ENCODE measurements at places on chromosomes 7 and 10.
A peak's percentile ranks its signal among the peaks of the same experiment; 100 is the strongest.

DNA sequence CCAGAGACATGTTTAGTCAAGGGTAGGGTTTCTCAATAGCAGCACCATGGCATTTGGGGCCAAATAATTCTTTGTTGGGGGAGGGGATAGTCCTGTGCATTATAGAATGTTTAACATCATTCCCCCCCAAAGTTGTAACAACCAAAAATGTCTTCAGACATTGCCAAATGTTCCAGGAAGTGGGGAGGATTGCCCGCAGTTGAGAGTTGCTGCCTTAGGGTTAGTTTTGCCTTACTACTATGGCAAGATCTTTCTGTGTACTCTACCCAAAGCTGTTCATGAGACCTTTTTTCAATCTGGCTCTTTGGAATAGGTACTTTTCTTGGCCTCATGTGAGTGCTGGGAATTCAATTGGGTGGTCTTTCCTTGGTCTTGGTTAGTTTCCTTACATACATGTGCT, 34.1 kb downstream of the SAMD8 start:
- ATAC-seq: no peak

- ATAC-seq: peak; percentile 89
Measured at GRCh38 chr10:70887804-70888800, at the start of gene PCBD1. Gene PCBD1 (minus strand): TSS chr10:70888565. CDS start chr10:70888533, 32 bp downstream.

DNA sequence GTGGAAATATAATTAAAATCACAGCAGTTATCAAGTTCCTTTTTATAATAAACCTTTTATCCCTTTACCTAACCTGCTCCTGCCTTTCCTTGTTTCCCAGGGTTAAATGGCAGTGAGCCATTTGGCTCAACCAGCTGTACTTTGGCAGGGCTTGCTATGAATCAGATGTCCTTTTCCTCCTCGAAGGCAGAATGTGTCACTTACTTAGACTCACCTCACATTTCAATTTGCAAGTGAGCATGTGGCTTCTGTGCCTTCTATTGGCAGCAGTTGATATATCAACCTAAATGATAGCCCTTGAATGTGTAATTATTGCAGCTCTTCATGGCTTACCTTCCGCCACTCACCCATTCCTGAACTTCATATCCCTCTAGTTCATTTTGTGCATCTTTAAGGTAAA, 301.7 kb downstream of the CSTF2T start:
- ATAC-seq: peak; percentile 77

- ATAC-seq: no peak
Measured at GRCh38 chr10:91287276-91287675, 66.8 kb downstream of the PCGF5 start.

DNA sequence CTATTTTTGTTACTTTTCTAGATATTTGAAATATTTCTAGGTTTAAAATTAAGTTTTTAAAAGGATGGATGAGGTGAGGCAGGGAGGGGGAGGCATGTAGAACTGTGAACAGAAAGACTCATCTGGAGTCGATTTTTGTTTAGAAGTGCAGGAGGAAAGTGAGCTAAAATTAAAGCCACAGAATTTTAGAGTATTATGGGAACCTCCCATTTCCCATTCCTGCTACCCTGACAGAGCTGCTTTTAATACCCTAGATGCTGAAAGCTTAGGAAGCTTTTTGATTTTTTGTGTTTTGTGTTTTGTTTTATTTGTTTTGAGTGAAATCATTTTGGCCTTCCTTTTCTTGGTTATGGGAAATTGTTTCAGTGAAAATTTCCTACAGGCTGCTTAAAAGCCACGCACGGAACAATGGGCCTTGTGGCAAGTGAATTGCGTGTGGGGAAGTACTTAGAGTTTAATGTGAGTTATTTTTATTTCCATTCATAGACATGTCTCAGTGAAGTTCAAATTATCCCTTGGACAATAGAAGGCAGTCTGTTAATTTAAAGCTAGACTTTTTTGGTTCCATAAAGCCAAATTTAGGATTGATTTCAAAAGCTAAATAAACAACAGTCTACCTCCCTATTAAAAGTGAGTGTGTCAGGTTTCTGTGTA, 102.0 kb upstream of the HDAC9 start:
- peak; percentile 59 for ATAC-seq

DNA sequence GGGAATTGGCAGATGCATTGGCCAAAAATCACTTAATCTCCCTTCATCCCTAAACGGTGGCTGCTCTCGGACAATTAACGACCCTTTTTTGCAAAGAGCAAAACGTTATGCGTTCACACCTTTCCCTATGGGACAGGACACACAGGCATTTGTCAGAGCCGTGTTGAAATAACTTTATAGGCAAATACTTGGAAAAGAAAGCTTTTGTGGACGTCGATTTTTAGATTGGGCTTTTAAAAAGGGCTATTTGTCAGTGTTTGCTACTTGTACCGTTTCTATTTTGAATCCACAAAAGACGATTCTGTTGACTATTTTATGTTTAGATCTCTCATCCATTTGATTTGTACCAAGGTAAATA, 245.6 kb downstream of the SLC25A13 start:
- ATAC-seq: no peak

DNA sequence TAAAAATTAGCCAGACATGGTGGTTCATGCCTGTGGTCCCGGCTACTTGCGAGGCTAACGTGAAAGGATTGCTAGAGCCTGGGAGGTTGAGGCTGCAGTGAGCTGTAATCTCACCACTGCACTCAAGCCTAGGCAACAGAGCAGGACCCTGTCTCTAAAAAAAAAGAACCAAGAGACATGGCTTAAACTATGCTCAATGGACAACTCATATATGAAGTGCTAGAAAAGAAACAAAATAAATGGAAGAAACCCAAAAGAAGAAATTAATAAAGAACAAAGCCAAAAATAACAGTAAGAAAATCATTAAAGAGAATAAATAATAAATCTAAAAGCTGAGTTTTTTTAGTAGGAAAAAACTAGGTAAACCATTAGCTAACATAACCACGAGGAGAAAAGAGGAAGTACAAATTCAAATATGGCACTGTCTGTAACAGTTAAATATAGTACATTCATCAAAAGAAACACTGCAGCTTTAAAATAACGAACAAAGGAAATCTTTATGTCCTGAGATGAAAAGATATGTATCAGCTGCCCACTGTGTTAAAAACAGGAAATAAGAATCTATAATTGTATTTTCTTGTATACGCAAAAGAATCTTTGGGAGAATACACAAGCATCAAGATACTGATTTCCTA, 48.7 kb downstream of the UPF2 start:
- no peak for ATAC-seq

- ATAC-seq: peak; percentile 9
Measured at GRCh38 chr10:79286318-79286951, 60.8 kb upstream of the PPIF start.

- ATAC-seq: peak; percentile 71
Measured at GRCh38 chr7:45089341-45089891, 647 bp upstream of the NACAD start.

DNA sequence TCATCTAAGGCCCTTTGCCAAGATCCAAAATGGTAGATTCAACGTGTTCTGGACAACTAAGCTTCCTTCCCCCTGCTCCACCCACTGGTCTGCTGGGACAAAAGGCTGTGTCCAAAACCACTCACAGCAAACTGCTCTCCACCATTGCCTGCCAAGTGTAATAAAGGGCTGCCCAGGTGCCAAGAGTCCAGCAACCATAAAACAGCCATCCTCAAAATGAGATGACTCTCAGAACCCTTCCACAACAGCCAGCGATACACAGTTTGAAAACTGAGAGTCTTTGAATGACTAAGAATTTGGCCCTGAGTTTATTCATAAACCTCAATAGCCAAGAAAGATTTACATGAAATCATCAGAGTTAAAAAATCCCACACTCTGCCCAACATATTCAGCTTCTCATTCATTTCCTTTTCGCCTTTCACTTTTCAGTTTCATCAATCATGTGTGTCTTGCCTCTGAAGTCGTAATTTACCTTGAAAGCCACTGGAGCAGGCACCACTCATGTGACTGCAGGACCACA, 658.1 kb upstream of the MGMT start:
- no peak for ATAC-seq

- ATAC-seq: no peak
Measured at GRCh38 chr7:77281780-77282478, 82.3 kb upstream of the FGL2 start.

- no peak for ATAC-seq
Measured at GRCh38 chr7:93992421-93993110, 11.6 kb downstream of the BET1 start.

GRCh38 chr7:89054361-89054760, 258.8 kb upstream of the TEX47 start:
- ATAC-seq: no peak

GRCh38 chr7:74266191-74266963, 12.2 kb upstream of the RFC2 start:
- ATAC-seq: no peak

GRCh38 chr10:70954381-70955176, 66.2 kb upstream of the PCBD1 start:
- ATAC-seq: no peak

GRCh38 chr10:122990278-122990677, 10.1 kb downstream of the PSTK start:
- ATAC-seq: peak; percentile 90

DNA sequence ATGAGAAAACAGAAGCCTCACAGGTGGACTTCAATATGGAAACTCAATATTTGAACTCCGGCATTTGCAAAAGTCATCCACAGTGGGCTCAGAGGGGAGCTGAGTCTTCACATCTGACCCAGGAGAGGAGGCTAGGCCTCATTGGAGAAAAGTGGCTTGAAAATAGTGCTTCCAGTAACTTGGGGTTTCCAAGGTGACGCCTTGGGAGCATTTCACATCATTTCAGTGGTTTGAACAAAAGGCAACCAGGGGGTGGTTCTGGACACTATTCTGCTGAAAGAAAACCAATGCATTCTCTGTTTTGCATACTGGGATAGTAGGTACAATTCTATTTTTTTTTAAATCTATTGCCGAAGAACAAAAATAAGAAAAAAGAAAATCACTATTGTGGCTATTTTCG, 599.2 kb upstream of the POM121L12 start:
- no peak for ATAC-seq

- no peak for ATAC-seq
Measured at GRCh38 chr7:26467541-26467940, 175.9 kb downstream of the SNX10 start.

DNA sequence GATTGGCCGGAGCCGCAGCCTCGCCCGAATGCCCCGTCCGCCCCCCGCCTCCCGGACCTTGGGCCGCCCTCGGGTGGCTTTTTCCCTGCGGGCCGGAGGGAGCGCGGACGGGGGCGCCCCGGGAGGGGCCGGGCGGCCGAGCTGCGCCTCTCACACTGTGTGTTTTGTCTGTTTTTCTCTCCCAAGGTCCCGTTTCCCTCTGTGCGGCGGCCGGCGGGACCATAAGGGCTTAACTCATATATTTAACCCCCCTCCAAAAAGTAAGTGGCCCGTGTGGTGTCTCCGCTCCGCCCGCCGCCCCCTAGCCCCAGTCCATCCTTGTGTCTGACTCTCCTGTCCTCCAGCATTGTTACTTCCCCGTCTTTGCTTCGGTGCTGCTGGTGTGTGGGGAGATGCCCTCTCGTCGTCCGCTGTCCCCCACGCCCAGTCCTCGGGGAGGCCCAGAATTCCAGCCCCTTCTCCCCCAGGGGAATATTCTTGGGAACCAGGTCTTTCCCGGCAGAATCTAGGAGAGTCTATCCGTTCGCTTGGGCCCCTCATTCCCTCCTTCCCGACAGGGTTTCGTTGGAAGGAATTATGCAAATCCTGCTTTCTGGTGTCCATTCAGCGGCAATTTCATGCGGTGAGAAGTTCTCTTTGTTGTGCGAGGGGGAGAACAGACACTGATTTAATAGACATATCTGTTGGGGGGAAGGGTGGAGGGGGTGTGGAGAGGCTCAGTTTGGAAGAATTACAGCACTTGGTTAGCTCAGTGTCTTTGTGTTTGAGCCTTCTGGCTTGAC, 1.3 kb downstream of the LCOR start:
- peak; percentile 42 for ATAC-seq

GRCh38 chr7:104367926-104368325, 39.5 kb downstream of the LHFPL3 start:
- no peak for ATAC-seq

DNA sequence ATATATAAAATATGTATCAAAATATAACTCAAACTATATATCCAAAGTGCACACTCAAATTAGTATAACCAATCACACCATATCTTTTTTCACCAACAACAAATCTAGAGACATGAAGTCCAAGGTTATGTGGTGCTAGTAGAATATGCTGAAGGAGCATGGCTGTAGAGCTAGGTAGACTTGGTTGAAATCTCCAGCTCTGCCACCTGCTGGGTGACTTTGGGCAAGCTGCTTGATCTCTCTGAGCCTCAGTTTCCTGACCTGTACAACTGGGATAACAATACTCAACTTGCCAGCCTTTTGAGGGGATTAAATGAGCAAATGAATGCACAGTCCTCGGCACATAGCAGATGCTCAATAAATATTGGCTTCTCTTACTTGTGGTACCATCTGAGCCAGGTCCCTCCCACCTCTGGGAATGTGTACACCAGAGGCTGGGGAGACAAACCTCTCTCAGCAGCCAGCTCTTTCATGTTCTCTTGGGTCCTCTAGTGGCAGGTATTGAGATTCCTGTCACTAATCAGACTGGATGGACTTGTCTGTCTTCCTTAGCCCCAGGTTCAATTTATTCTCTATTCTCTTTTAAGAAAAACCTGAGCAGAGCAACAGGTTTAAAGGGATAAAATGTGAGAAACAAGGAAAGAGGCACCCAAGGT, 94.3 kb upstream of the PDE1C start:
- ATAC-seq: peak; percentile 74

DNA sequence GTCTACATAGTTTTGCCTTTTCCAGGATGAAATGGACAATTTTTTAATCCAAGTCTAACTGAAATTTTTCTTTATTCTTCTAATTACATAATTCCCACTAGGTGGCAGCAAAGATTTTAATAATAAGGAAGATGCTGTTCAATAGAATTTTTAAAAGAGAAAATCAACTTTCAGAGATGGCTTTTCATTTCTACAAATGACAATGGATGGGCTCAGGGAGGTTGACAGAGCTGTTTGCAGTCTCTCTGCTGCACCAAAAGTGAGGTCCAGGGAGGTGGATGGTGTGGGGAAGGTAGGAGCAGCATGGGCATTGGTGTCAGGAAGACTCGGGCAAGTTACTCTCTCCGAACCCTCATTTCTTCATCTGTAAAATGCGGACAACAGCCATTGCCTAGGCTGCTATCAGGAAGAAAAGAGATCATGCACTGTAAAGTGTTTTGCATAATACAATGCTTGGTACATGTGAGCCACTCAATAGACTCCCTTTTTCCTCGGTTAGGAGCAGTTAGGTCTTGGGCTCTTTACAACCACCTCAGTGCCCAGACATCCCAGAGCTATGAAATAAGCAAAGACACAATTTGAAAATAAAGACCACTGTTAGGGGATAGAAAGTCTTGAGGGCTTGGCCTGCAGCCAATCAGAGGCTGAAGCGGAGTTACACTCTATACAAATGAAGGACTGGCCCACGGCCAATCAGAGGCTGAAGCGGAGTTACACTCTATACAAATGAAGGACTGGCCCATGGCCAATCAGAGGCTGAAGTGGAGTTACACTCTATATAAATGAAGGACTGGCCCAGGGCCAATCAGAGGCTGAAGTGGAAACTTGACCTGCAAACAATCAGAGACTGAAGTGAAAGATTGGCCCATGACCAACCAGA, 107.1 kb downstream of the ABLIM1 start:
- ATAC-seq: peak; percentile 68

DNA sequence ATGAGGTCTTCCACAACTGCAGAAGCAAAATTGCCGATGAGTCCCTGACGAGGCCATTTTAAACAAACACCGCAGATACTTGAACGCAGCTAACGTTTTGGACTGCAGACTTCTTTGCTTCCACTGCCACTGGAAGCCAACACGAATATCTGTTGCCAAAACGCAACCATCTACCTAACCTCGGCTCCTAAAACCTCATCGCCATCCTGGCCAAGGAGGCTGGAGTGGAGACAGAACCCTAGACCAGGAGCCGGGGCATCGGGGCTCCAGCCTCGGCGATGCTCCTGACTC, 493 bp downstream of the WDR91 start:
- peak; percentile 39 for ATAC-seq

- no peak for ATAC-seq
Measured at GRCh38 chr7:156082048-156083040, 270.1 kb upstream of the SHH start.
